Left forelimb (tissue), 1 donor: ENCODE measurements at places on chromosomes 5 and 9.

DNA sequence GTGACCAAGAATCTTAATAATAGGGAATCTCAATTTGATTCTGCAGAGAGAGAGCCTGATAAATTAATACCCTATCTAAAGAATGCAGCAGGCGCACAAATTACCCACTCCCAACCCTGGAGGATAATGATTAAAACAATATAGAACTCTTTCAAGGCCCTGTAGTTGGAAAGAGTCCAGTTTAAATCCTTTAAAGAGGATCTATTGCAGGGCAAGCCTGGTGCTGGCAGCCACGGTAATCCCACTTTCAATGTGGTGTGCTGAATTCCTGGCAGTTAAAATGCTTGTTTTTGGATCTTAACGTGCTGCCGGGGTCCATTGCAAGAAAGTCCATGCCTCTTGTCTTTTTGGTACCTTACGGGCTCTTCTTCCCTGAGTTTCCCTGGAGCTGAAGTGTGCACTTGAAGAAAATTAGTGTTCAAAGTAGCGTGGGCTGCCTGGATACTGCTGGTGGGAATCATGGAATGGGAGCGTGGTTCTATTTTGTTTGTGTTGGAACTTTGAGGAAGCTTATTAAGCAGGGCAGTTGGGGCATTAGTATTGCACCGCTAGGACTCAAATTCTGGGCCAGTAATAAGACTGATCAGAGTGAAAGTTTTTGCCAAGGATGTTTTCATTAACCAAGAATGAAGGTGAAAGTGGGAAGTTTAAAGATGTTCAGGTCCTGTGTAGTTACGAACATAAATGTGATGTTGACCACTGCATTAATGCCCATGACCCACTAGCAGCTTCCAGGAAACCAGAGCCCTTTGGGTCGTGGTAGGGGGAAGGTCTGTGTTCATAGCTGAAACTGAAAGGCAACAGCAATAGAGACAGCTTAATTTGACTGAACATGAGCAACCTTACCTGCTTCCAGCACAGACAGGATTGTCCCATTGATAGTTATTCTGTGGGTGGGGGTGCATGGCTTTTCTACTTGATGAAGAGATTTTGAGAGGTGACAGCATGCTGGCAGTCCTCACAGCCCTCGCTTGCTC, 20.8 kb downstream of the MARCHF6 start:
- DNase-seq: no peak

DNA sequence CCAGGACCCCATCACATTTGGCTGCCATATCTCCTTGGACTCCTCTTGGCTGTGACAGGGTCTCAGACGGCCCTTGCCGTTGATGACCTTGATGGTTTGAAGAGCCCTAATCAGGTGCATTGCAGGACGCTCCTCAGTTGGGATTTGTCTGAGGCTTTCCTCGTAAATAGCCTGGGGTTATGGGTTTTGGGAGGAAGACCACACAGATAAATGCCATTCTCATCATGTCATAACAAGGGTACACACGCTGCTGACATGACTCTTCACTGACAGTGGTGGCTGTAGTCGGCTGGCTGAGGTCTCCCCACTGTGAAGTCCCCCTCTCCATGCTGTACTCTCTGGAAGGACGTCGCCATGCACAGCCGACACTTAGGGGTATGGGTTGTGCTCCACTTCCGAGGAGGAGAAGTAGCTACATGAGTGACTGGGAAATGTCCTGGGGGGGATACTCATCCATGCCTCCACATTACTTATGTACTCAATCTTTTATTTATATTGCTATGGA, 42.9 kb upstream of the SPTLC1 start:
- no peak for DNase-seq

- no peak for DNase-seq
Measured at GRCh38 chr9:101673642-101674041, 64.8 kb downstream of the GRIN3A start.

GRCh38 chr9:135060461-135061116, 26.9 kb upstream of the OLFM1 start:
- DNase-seq: peak; percentile 57

GRCh38 chr5:59218424-59219045, 635.7 kb downstream of the RAB3C start:
- DNase-seq: no peak

DNA sequence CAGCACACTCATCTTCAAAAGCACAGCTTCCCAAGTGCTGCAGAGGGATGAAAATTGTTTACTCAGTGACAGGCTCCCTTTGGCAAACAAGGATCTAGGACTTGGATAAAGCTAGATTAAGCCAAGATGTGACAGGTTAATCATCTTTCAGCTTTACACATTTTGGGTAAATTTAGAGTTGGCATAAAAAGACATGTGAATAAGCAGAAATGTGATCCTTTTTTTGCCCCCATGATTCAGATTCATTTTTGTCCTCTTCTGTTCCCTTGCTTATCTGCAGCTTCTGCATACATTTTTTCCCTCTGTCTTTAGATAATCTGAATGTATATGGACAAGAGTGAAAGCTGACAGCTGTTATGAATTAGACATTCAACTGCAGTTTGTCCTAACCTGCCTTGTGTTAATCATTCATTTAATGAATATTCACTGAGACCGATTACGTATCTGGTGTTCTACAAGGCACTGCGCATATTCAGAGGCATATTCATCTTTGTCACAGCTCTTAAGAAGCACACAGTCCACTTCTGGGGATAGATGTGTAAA, 19.6 kb downstream of the ADAMTSL1 start:
- no peak for DNase-seq

DNA sequence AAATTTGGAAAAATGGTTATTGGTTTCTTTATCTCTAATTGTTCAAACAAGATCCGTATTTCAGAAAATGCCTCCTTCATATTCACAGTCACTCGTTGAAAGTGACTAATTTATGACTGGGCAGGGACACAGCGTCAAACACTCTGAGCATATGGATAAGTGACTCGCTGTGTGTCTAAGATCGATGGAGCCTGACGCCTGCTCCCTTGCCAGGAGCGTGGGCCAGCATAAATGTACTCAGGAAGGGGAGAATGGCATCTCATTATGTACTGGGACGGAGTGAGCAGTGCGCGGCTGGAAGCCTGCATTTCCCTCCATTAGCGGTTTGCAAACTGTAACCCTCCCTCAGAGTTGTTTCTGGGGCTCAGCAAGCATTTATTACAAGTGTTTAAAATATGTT, 79.8 kb upstream of the CAST start:
- no peak for DNase-seq

- DNase-seq: no peak
Measured at GRCh38 chr5:170773024-170773985, 10.2 kb upstream of the GABRP start.

- no peak for DNase-seq
Measured at GRCh38 chr9:79334711-79335110, 237.1 kb upstream of the TLE4 start.

DNA sequence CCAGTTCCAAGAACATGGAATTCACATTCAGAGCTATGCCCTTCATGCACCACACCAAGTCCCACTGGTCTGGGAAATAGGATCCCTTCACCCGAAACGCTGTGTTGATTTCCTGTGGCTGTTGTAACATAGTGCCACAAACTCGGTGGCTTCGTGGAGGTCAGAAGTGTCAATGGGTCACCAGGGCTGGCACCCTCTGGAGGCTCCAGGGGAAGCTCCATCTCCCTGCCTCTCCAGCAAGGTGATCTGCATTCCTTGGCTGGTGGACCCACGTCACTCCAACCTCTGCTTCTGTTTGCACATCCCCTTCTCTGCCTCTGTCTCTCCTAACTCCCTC, 28.9 kb upstream of the ALDH1B1 start:
- DNase-seq: no peak

DNA sequence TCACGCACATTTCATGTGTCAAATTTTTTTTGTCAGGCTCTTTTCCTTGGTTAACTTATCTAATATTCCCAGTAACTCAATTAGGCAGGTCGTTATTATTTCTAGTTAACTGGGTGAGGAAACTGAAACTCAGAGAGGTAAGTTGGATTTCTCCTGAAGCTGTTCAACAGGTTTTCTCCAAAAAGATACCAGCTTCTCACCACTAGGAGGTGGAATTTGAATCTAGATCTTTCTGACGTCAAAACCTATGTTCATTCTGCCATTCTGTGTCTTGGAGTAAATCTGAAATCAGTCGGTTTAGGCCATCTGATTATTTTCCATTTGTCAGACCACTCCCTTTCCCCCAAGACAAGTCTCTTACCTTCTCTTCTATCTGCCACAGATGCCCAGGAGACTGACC, 572.9 kb downstream of the ACTL7B start:
- DNase-seq: no peak

DNA sequence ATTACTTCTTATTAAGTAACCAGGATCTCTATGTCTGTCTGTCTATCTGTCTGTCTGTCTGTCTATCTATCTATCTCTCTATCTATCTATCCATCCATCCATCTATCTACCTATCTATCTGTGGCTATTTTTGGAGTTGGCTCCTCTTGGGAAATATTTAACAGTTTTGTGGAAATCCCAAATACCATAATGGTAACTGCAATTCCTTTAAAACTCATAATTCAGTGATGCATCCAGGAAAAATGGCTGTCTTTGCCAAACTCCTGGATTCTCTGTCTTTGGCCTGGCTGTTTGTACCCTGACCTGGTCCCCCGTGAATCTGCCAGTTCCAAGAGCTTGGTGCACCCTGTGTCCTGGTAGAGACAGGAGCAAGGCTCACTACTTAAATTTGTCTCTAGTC, 197.0 kb downstream of the PCSK1 start:
- DNase-seq: no peak

- no peak for DNase-seq
Measured at GRCh38 chr5:43207601-43208000, 15.6 kb downstream of the NIM1K start.

DNA sequence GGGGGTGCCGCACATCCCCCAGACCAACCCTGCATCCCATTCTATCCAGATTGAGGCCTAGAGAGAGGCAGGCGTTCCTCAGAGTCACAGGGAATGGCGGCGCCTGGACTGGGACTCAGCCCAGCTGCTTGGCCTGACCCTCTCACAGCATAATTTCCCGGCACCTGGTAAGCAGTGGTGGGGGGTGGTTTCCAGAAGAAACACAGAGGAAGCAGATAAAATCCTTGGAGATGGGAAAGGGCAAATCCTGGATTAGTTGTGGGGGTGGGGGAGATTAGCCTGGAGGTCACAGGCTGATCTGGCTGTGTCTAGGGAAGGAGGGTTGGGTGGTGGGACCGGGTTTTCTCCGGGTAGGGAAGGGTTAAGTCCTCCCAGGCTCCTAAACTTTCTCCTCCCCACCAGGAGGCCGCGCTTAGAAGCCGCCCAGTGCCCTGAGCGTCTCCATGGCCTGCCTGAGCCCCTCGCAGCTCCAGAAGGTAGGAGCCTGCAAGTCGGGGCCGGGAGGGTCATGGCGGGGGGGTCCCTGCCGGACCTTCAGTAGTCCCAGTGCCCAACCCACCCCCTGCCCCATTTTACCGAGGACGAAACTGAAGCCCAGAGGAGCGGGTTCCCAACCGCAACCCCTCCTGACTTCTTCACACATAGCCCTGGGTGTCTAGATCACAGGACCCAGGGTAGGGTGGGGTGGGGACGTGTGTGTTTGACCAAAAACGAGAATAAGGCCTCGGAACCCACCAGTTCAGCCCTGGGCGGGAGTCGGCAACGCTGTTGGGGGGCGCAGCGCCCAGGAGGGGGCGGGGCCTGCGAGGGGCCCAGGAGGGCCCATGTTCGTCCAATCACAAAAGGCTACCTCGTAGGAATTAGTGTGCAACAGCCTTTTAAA, 1.3 kb downstream of the PHYHD1 start:
- DNase-seq: peak; percentile 84

DNA sequence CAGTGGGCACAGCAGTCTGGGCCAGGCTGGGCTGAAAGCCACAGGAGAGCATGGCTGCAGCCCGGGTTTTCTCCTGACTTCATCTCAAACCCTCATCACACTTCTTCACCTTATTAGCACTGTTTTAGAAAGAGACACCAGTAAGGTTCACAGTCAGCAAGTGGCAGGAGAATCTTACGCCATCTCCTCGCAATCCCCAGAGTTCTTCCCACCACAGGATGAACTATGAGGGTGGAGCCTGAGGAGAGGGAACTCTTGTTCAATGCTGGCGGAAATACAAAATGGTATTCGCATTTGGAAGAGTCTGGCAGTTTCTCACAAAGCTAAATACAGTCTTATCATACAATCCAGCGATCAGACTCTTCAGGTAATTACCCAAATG, 14.7 kb downstream of the BICD2 start:
- DNase-seq: no peak

- peak; percentile 49 for DNase-seq
Measured at GRCh38 chr5:179122411-179123108, 62.4 kb downstream of the ZNF354C start.

DNA sequence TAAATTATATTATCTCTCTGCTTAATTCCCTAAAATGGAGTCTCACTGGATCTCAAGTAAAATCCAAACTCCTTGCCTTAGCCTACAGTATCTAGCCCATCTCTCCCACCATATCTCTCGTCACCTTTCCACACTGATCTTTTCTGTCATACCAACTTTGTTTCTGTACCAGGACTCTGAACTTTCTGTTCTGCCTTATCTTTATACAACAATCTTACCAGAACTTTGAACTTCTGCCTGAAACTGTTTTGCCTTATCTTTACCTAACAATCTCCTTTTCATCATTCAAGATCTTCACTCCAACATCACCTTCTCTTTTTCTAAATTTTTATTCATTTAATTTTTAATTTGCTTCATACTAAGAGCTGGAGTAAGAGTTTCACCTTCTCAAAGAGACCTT, 139.0 kb downstream of the CPLANE1 start:
- DNase-seq: no peak

DNA sequence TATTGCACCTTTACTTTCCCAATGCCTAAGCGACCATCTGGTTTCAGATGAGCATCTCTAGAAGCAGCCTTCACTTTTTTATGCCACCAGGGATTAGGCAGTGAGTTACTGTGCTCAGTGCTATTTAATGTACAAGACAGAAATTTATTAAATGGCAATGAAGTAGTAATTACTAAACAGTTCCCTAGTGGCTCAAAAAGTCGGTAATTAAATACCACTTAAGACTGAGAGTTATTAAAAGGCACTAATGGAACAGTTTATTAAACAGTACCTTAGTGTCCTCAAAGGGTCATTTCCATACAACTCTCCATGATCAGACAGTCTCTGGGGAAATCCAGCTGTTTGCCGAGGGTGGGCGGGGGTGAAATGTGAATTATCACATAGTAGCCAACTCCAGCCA, 42.3 kb downstream of the LHFPL2 start:
- DNase-seq: no peak

DNA sequence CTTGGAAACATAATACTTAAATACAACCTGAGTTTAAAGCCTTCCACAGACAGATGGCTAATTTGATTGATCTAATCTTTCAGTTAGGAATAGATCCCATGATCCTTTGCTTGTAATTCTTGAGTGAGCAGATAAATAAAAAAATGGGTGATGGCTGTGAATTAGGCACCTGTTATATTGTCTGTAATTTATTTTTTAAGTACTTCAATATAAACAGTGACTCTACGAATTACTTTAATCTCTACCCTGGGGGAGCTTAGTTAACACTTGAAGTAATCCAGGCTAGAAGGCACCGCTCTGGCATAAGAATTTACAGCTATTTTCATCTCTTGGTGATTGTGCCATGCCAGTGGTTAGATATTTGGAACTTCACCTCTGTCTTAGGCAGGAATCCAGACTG, 9.0 kb downstream of the EGFLAM start:
- DNase-seq: no peak
